IPS DF 19.7 (cell line): ENCODE measurements at places on chromosomes 4 and X.

DNA sequence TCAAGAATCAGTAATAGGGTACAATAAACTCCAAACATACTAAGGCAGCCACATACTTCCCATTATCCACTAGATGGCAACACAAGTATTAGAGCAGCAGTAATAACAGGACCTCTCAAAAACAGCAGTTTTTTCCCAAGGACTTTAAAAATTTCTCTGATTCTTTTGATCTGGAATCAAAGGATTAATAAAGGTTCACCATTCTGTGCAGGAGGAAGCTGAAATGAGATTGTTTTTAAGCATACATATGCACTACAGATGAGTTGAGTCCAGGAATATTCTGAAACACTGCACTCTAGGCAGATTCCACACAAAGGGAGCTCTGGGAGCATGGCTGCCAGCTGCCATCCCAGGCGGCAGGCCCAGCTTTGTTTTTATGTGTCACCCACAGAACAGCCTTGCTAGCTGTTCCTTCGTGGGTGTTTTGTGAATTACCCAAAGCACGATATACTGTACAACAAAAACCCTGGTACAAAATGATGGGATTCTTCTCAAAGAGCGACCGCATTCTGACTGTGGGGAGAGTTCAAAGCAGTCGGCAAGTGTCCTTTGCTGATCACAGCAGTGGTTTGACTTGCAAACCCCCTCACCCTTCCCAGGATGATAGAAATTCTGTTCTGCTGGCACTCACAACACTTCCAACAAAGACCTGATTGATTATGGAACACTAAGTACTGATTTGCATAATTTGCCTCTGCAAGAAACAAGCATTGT lies 61.0 kb downstream of the STX18 start:
- no peak for DNase-seq

- no peak for DNase-seq
Measured at GRCh38 chr4:6120361-6120760, 80.0 kb downstream of the JAKMIP1 start.

DNA sequence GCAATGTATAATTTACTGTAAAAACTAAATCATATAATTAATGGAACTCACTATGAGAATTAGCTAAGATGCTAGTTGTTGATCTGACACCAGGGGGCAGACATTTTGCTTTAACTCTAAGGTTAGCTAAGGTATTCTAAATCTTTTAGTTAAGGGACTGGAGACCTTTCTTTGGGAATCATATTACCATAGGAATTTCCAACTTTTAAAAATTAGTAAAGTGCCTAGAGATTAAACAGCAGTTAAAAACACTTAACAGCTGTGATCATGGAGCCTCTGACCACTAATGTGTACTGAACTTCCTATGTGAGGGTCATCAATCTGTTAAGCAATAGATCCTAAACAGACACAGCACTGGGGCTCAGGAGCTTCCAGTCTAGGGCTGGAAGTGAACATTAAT lies 226.6 kb downstream of the NSUN7 start:
- DNase-seq: no peak

GRCh38 chrX:37405956-37406355 lies 56.8 kb downstream of the PRRG1 start:
- DNase-seq: no peak

GRCh38 chrX:46647251-46647650 lies 73.7 kb downstream of the CHST7 start:
- no peak for DNase-seq

- DNase-seq: no peak
Measured at GRCh38 chrX:9770319-9770718, 4.7 kb upstream of the GPR143 start.

- no peak for DNase-seq
Measured at GRCh38 chrX:155985208-155985607, 12.3 kb upstream of the IL9R start.

DNA sequence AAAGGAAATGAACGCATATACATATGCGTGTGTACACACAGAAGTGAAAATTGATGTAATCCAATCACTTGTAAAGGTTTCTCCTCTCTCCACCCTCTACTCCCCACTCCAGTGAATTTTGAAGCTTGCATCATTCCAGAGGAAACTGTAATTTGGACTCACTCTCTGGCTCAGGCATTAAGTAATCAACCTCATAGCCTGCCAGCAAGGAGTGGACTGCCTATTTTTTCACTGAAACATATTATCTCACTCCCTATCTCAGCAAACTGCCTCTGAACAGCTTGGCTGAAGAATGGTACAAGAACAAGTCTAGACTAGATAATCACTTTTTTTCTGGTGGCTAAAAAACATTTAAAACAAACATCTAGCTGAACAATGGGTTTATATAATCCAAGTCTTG lies 124.2 kb downstream of the C4orf51 start:
- DNase-seq: no peak

DNA sequence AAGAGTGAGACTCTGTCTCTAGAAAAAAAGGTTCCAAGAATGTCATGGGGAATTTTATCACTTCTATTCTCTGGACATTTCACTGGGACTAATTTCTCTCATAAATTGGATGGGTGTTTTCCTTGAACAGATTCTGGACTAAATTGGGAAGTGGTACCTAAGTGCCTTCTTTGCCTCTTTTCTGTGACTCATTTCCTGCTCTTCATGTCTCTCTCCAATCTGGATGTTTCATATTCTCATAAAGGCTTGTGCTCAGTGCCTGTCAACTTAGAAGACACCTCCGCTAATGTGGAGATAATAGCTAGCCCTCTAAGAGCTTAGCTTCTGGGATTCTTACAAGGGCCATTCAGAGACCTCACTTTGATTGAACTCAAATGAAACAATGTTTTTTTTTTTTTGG lies 38.0 kb upstream of the IGFBP7 start:
- no peak for DNase-seq
